ENCODE measurements at places on chromosomes 13 and 19. TPM values are rescaled to one million over a fixed set of nuclear protein-coding genes. Genes with fewer than 3 reads are reported as not detected.
A peak's percentile ranks its signal among the peaks of the same experiment; 100 is the strongest.

ERICH6B gene
- not detected for total RNA-seq

GRCh38 chr13:109719962-109720646 lies 66.3 kb downstream of the IRS2 start:
- no peaks in the 10 kb centered on the region for H3K27me3 ChIP-seq
- no peaks in the 10 kb centered on the region for H3K36me3 ChIP-seq
- no peak for DNase-seq
- H3K27ac ChIP-seq, result no peak overlapping the region

DNA sequence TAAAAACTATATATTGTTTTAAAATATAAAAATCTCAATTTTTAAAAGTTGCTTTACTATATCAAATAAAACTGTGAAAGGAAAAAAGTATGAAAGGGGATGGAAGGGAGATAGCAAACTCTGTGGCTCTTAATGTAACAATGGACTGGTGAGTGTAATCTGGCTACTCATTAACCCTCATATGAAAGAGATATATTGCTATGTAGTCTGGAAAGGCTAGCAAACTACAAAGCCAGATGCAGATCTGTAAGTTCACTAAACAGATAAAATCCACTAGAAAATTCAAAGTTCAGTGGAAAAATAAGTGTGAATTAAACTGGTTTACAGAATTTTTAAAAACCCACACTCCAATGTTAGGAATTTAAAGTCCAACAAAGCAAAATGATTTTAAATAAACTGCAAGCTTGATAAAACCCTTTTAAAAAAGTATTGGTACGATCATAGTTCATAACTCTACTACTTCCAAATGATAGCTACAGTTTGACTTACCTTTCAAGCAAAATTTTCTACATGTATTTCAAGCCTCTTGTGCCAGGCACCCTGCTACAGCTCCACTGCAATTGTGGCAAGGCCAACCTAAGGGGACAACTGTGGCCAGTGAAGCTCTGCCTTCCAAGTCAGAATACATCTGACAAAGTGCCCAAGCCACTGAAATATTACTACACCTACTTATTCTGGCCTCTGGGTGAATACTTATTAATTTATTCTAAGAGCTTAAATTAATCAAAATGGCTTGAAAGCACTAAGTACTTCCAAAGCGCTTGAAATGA lies 647 bp upstream of the ELF1 start:
- H3K36me3 ChIP-seq, result no peaks in the 10 kb centered on the region
- no peak for DNase-seq
- peak overlapping the region; percentile 27 for H3K27ac ChIP-seq
- H3K4me3 ChIP-seq, result no peak overlapping the region

DNA sequence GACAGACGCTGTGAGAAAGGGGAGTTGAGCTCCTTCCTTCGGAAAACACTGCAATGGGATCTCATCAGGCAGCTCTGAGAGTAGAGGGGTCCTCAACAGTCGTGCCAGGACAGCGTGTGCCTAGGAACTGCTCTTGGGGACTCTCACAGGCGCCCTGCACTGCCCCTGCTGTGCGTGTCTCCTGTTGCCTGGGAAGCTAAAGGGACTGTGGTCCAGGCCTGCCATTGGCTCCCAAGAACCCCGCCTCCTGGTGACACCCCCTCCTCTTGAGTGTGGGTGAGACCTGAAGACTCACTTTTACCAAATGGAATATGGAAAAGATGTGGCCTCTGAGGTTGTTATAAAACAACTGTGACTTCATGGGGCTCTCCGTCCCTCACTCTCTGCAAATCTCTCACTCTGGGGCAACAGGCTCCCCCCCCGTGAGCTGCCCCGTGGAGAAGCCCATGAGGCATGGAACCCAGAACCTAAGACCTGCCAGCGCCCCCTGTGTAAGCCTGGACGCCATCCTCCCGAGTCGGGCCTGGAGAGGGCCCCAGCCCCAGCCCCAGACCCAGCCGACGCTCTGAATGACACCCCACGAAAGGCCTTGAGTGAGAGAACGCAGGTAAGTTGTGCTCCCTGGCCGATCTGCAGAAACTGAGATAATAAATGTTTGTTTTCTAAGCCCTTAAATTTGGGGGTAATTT lies 302.7 kb downstream of the FGF9 start:
- DNase-seq, result no peak
- no peak overlapping the region for H3K4me3 ChIP-seq
- no peaks in the 10 kb centered on the region for H3K4me1 ChIP-seq
- no peaks in the 10 kb centered on the region for H3K36me3 ChIP-seq
- no peak overlapping the region for H3K27ac ChIP-seq
- no peaks in the 10 kb centered on the region for H3K27me3 ChIP-seq

DNA sequence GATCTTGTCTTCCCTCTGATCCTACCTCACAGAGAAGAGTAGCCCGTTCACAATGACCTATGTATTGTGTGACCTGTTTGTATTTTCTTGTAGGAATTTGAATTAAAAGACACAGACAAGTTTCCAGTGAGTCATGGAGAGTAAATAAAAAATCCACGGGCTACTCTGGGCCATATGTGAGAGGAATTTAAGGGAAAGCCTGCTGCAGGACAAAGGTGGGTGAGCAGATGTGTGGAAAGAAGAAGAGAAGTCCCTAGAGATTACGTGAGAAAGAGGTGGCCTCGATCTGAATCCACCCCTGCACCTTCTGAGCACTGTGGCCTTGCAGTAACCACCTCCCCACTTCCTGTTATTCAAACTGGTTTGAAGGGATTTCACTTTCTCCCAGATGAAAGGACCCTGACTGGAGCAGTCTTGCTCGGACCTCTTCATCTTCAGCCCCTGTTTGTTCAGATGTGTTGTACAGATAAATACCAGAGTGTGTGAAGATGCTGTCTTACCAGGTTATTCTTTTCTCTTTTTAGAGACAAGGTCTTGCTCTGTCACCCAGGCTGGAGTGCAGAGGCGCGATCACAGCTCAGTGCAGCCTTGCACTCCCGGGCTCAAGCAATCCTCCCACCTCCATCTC lies 205.4 kb downstream of the PDS5B start:
- no peaks in the 10 kb centered on the region for H3K4me1 ChIP-seq
- DNase-seq, result no peak
- H3K27me3 ChIP-seq, result no peaks in the 10 kb centered on the region
- H3K27ac ChIP-seq, result no peak overlapping the region
- H3K36me3 ChIP-seq, result no peaks in the 10 kb centered on the region
- H3K4me3 ChIP-seq, result no peak overlapping the region
